ENCODE measurements at places on chromosomes 7 and 10. TPM values are rescaled to one million over a fixed set of nuclear protein-coding genes. Genes with fewer than 3 reads are reported as not detected.

DNA sequence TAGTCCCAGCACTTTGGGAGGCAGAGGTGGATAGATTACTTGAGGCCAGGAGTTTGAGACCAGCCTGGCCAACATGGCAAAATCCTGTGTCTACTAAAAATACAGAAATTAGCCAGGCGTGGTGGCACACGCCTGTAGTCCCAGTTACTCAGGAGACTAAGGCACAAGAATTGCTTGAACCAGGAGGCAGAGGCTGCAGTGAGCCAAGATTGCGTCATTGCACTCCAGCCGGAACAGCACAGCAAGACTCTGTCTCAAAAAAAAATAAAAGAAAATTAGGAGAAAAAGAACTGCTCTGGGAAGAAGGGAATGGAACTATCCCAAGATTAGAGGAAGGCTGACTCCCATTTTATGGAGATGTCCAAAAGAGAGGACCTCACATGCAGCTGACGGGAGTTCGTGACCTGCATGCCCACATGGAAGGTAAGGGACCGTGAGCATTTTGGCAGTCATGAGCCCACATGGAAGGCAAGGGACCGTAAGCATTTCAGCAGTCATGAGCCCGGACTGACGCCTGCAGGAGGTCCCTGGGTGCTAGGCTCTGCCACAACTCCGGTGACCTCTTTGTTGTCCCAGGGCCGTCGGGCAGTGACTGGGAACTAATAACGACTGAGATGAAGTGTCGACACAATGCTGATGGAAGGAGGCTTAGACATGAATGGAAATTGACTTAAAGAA lies 18.6 kb upstream of the GTPBP4 start:
- no peak for DNase-seq

DNA sequence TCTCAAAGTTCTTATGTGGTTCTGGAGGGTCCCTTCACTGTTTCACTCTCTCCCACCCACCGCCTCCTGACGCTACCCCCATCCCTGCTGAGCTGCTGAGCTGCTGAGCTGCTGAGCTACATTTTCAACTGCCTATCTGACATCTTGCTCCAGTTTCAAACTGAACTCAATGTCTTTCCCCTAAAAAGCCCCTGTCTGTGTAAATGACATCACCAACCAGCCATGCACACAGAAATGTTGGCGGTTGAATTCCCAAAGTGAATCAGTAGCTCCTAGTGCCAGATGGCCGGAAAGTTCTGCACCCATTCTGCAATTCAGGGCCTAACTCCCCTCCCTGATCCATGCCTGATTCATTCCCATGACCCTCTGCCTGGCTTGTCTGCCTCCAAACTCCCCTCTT lies 71.2 kb downstream of the WNT2 start:
- DNase-seq = no peak

- DNase-seq = no peak
Observed at GRCh38 chr10:84334811-84335210, 6.4 kb downstream of the CCSER2 start.

GRCh38 chr7:116710764-116711452 lies 38.9 kb downstream of the MET start:
- DNase-seq = no peak

Gene GHRHR
- total RNA-seq = not detected

- DNase-seq = no peak
Observed at GRCh38 chr10:24115403-24115802, 93.5 kb upstream of the KIAA1217 start.

All from CD4-positive, alpha-beta memory T cell (primary cell).